ENCODE measurements at places on chromosomes 7 and 10.
A peak's percentile ranks its signal among the peaks of the same experiment; 100 is the strongest.

DNA sequence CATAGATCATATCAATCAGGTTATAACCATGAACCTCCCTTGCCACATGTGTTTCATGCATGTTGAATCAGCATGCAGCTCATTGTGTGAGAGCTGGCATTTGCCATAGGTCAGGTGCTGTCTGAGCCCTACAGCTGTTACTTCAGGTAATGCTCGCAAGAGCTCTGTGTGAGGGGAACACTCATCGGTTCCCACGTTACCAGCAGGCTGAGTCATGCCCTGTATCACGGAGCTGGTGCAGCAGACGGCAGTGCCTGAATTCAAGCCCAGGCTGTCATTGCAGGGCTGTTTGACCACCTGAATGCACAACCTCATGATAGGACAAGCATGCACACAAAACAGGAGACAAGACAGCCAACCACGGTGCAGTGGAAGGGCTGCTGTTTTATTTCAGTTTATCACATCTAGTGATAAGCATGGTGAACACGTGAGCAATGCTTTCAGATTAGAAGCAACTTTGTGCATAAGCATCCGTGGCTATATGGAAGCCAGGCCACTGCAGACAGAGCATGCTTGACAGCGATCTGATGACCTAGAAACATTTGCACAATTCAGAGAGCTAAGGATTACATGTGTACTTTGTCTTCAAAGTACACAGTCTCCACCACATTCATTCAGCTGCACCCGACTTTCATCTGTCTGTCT, 56.4 kb upstream of the PFKP start:
- DNase-seq, result peak; percentile 9

DNA sequence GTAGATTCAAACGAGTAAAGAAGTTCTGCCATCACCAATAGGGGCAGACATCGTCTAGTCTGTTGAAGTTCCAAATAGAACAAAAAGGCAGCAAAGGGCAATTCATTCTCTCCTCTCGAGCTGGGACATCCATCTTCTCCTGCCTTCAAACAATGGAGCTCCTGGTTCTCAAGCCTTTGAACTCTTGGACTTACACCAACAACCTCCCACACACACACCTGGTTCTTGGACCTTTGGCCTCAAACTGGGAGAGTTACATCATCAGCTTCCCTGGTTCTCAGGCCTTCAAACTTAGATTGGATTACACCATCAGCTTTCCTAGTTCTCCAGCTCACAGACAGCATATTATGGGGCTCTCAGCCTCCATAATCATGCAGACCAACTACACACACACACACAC, 9.8 kb upstream of the GIMAP5 start:
- DNase-seq, result no peak

DNA sequence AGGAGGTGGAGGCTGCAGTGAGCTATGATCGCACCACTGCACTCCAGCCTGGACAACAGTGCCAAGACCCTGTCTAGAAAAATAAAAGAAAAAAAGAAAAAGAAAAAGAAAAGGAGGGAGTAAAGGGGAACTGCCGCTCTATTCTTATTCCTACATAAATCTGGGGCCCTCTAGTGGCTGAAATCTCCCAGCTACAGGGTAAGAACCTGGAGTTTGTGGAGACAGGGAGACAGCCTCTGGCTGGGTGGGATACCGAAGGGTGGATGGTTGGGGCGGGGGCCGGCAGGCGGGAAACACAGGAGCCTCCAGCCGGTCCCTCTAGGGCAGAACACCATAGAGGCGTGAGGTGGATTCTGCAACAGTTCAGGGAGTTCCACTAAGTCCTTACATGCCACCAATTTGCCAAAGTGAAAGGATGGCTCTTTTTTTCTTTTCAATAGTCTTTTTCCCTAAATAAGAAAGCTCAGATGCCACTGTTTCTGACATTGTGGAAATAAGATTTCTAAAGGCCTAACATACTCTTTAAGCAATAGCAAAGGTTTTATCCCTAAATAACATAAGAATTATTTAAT, 117.3 kb downstream of the SVIL start:
- no peak for DNase-seq

GRCh38 chr10:114795039-114795438, 26.5 kb upstream of the FHIP2A start:
- no peak for DNase-seq

GRCh38 chr7:115779561-115779960, 251.0 kb downstream of the TFEC start:
- no peak for DNase-seq

DNA sequence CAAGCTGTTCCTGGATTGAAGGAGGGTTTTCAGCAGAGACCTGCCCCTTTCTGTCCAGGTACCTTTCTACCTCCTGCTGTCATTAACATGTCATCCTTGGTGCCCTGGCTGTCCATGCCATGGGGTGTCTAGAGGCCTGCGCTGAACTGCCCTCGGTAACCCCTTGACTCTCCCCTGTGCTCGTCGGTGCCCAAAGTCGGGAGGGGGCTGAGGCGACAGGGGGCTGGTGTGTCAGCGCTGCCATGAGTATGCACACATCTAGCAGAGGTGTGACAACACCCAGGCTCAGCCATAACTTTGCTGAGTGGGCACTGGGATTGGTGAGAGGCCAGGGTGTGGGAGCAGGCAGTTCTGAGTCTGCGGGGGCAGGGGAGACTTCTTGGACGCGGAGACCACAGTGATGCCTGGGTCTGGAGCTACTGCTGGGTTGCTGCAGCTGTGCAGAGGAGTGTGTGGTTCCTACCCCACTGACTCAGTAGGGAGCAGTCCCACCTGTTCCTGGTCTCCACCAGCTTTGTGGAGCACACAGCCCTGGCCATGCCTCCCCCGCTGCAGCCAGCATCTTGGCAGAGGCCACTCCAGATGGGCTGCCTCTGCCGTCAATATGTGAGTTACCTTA, 376.2 kb upstream of the SEMA3C start:
- DNase-seq, result no peak

- no peak for DNase-seq
Observed at GRCh38 chr7:42573881-42574672, 337.1 kb upstream of the GLI3 start.

DNA sequence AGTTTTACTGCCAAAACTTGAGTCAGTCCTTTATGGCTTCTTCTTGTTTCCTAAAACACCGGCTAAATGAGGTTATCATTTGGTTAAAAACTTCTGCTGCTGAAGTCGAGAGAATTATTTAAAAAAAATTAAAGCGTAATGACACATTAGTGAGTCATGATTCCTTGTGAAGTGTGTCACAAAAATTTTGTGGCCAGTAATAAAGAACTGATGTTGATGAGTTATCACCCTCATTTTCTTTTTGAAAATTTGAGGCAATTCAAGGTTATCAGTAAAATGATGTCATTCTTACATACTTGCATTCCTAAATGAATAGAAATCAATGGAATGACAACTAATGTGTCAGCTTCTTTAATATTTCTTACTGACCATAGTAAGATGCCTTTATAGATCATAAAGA, 427.4 kb downstream of the SORCS3 start:
- no peak for DNase-seq

DNA sequence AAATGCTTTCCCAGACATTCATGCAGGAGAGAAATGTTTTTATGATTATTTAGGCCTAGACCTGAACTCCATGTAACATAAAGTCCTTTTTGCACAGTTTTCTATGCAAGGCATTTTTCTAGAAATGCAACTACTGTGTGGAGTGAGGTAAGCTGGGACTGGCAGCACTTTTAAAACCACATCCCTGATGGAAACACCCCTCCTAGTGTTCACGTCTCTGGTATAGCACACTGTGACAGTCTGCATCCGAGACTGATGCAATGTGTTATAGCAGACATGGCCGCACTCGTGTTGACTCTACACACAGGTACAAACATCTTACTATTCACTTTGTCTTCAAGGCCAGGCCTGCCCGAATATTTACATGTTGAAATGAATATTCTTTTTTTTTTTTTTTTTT, 19.3 kb upstream of the ERCC6 start:
- DNase-seq, result no peak

Measured in NCI-H187 (cell line).